ENCODE measurements at places on chromosomes 11 and 22.

GRCh38 chr22:46070803-46071450 lies 79.4 kb upstream of the PPARA start:
- no peak for DNase-seq

DNA sequence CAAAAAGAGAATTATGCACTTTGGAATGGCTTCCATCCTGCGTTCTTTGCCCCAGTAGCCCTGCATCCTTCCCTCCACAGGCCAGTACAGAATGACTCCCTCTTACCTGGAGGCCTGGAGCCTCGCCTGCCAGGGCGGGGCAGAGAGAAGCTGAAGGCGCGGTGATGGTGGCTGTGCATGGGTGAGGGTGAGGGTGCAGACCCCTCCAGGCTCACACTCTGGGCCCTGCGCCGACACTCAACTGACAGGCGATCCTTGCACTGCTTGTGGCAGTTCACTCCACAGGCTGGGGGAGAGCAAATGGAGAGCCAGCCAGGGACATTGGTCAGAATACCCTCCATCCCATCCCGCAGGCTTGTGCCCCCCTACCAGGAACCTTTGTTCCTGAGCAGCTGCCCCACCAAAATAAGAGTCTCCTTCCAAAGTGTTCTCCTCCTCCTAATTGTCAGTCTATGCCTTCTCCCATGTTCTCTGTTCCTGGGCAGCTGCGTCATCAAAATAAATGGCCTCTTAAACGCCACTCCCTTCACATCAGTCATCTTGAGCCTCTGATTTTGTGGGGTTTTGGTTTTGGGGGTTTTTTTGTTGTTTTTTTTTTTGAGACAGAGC lies 5.9 kb upstream of the NRXN2 start:
- no peak for DNase-seq

- DNase-seq, result no peak
Observed at GRCh38 chr11:13861411-13861810, 101.1 kb upstream of the SPON1 start.

DNA sequence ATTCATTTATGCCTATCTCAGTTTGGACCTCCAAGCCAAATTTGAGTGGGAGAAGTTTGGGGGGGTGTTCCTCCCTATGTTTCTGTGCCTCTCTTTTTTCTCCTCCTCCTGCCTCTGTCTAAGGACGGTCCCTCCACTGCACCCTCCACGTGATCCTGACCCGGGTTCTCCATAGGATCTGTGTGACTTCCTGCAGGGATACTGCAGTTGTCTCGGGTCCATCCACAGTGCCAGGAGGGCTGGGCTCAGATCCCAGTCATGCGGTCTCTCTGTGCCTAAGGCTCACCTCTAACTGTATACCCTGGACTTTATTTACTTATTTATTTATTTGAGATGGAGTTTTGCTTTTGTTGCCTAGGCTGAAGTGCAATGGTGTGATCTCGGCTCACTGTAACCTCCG lies 1354.5 kb downstream of the BRD1 start:
- DNase-seq, result no peak

DNA sequence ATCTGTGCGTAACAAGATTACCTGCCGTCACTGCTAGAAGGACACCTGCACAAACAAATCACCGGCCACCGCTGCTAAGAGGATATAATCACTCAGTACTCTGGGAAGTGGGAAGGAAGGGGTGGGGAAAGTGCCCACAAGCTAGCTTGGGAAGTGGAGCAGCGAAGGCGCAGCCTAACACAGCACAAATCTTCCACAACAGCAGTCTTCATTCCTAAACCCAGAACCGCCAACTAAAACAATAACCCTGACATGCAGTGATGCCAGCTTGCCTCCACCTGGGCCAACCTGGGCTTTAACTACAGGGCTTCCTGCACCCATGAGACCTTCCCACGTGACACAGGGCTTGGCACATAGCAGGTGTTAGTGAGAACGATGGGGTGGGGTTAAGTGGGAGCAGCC lies 5.1 kb downstream of the DGCR2 start:
- DNase-seq, result peak; percentile 77

DNA sequence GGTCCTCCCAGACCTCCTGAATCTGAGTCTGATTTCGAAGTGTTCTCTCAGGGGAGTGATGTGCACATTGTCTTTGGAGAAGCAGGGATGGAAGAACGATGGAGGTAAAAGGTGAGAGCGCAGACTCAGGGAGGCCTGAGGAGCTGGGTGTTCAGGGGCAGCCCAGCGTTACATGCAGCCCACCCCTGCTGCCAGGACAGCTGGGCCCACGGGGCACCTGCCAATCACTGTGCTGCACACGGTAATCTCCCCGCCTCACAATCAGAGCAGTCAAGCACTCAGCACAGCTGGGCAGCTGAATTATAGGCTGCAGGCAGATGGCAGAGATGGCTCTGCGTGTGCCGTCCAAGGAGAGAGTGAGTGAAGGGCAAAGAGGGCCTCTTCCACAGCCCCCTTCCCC lies 17.9 kb upstream of the HTR3A start:
- no peak for DNase-seq

DNA sequence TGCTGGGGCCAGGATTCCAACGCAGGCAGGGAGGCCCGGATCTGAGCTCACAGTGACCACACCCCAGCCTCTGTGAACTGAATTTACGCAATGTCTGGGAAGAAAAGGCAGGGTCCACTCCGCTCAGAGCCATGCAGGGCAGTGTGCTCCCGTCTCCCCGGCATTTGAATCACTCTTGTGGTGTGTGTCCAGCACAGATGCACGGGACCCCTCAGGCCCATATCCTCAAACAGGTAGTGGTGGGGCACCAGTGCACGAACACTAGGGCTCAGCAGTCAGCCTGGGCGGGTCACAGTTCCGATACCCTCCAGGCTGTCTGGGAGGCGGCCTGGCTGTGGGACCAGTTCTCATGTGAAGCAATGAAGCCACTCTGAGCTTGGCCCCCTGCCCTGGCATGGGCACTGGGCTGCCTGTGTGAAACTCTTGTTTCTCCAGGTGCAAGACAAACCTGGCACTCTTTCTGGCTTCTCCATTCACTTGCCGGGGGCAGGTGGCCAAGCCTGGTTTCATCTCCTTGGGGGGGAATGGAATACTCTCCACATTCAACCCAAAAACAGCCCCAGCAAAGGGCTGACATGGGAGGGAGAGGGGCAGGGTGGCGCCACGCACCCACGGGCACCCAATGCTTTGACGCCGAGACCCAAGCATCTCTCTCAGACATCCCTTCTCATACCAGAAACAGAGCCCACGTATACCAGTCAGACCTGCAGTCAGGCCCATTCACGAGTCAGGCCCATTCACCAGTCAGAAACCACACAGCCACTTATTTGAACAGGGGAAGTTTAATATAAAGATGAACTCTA lies 14.3 kb downstream of the DHCR7 start:
- DNase-seq, result no peak

DNA sequence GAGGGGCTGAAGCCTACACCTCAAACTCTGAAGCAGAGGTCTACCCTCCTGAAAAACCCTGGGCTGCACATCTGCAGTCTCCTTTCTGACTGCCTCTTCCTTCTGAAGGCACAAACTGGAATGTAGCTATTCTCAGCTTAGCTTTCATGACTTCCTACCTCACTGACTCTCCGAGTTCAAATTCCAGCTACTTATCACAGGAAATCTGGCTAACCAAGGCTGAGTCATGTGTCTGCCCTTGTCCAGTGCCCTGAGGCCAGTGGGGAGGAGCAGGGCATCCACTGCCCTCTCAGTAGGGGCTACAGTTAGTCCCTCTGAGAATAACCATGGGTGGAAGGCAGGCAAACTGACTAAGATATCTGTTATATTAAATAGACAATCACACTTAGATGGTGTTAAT lies 29.2 kb downstream of the PDGFD start:
- no peak for DNase-seq

DNA sequence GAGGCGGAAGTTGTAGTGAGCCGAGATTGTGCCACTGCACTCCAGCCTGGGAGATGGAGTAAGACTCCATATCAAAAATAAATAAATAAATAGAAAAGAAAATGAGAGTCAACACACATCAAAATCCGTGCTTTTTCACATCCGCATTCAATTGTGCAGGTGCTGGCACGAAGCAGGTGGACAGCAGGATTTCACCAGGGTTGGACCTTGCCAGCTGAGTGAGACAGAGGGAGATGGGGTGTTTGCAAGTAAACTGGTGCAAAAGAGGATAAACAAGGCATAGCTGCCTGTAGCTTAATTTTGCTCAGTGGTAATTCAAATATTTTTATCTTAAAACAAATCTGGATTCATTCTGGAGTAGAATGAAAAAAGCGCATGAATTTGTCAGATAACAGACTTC lies 23.3 kb upstream of the DNAL4 start:
- no peak for DNase-seq

DNA sequence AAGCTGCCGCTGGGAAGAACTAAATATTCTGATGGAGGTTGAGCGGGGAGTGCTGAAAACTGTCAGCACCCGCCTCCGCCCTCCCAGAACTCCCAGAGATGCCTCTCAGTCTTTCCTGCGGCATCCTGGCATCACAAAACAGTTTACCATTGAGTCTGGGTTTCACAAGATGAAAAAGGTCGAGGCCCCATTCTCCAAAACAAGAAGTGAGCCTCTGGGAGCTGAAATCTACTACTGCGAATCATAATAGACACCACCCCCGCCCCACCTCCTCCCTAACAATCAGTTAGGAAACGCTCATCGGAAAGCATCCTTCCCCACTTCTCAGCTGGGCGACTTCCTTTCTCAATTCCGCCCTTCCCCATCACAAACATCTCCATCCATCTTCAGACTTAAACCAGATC lies 1.0 kb downstream of the SUN2 start:
- no peak for DNase-seq

GRCh38 chr11:132278801-132279574 lies 908.6 kb downstream of the NTM start:
- DNase-seq, result peak; percentile 8

DNA sequence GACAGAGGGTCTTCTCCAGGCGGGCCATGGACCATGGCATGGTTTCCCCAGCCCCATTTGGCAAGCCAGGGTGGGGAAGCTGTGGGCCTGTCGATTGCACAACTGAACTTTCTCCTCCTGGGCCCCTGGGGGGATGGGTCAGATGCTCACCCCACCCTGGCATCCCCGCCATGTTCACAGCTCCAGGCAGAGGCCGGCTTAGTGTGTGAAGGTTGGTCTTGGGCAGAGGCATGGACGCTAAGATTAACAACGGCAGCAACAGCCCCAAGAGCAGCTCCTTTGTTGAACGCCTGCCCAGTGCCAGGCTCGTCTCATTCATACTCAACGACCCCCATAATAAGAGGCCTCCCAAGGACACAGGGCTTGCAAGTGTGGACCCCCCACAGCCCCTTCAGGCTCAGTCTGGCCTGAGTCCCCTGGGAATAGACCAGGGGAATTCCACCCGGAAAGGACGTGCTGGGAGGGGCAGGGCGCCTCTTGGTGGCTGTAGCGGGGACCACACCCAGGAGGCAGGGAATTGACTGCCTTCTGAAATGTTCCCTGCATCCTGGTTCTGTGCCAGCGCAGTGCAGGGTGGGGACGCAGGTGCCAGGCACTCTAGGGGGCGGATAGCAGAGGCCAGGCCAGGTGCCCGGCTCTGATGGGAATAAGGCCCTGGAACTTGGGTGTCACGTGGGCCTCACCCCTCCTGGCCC lies 8.3 kb downstream of the TSPO start:
- DNase-seq, result no peak

- peak; percentile 13 for DNase-seq
Observed at GRCh38 chr11:15836795-15837194, 519.6 kb downstream of the SOX6 start.

DNA sequence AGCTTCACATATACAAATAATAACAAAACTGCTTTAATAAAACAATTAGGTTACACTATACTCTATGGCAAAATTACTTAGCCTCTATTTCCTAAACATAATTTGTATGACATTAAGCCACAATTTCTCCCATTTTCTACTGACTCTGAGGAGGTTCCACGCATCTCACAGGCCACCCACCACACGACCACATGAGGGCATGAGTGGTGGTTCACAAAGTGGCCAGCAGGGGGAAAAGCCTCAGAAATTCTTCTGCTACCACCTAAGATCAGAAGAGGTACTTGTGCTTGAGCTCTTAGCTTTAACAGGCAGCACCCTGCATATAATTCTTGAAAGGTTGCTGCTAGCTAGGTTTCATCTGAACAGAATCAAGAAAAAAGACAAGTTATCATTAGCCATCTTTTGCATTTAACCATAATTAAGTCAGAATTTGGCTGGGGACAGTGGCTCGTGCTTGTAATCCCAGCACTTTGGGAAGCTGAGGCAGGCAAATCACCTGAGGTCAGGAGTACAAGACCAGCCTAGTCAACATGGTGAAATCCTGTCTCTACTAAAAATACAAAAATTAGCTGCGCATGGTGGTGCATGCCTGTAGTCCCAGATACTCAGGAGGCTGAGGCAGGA lies 7.7 kb downstream of the LPXN start:
- DNase-seq, result peak; percentile 4

GRCh38 chr22:35323305-35323704 lies 23.6 kb downstream of the TOM1 start:
- no peak for DNase-seq

DNA sequence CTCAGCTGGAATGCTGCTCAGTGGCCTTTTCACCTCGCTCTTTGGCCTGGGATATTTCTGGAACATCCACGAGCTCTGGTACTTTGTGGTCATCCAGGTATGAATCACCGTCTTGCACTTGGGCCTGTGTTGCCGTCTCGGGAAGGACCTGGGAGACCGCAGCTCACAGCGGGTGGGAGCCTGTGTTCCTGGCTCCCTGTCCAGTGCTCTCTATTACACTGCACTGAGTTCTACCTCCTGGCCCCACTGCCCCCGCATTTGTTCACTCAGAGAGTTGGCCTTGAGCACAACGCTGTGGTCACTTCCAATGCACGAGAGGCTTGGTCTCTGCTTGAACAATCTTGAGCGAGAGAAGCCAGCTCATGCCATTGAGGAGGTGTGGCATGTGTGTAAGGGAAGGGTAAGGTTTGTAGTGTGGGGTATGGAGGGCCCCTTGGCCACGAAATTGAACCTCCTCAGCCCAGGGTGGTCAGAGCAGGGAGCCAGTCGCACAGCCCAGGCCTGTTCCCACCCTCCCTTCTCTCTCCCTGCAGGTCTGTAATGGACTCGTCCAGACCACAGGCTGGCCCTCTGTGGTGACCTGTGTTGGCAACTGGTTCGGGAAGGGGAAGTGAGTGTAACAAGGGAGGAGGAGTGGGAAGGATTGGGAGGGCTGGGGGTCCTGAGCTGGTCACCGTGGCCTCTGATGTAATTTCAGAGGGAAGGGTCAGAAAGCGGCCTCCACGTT lies 16.2 kb downstream of the SLC37A2 start:
- no peak for DNase-seq

DNA sequence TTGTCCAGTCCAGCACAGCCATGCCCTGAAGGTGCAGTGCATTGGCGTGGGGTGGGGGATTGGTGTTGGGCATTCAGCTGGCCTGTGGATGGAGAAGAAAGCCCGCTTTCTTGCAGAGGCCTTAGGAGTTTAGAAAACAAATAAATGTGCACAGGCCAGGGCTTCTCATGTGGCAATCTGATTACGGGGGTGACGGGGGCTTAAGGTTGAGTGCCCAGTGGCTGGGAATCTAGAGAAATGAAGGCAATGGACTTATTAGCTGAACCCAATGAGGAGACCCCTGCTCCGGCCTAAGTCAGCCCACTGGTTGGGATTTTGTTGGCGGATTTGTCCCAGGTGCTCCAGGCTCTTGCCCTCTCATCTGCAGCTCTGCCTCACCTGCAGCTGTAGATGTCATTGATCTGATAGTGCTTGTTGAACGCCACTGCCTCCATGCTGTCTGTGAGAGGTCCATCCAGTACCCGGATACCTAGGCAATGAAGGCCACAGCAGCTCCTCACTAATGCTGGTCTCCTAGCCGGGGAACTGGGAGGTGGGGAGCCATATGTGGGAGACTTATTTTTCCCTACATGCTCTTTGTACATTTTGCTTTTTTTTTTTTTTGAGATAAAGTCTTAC lies 6.2 kb downstream of the PCSK7 start:
- DNase-seq, result no peak
